Breast epithelium (tissue), 4 donors: ENCODE measurements at places on chromosomes 1 and 21.

DNA sequence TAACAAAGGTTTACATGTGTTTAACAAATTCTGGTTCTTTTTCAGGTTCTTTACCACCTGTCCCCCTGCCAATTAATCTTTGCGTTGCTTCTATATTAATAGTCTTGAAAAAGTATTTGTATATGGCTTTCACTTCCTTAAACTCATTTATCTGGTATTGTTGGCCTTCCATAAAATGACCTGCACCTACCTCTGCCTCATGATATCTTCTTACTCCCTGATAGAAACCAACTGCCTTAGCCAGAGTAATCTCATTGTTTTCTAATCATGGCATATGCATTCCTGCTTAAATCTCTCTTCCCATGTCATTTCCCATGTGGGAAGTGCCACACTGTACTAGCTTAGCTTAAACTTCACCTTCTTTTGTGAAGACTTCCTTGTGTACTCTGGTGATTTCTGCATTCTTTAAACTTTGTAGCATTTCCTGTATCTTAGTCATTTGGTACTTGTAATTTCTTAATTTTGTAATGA is 8.7 kb downstream of the SMG7 start:
- no peak for DNase-seq
- H3K27ac ChIP-seq = no peak overlapping the region
- H3K4me3 ChIP-seq = no peak overlapping the region
- no peaks in the 10 kb centered on the region for H3K4me1 ChIP-seq
- no peaks in the 10 kb centered on the region for H3K27me3 ChIP-seq
- no peaks in the 10 kb centered on the region for H3K36me3 ChIP-seq

- H3K4me3 ChIP-seq = no peak overlapping the region
- H3K36me3 ChIP-seq = no peaks in the 10 kb centered on the region
- H3K27me3 ChIP-seq = no peaks in the 10 kb centered on the region
- no peaks in the 10 kb centered on the region for H3K4me1 ChIP-seq
- DNase-seq = no peak
Measured at GRCh38 chr1:195195423-195196057, 1412.7 kb downstream of the KCNT2 start.

GRCh38 chr1:76782809-76783208 is 84.5 kb upstream of the ST6GALNAC5 start:
- DNase-seq = no peak
- no peaks in the 10 kb centered on the region for H3K27me3 ChIP-seq
- no peak overlapping the region for H3K27ac ChIP-seq
- no peak overlapping the region for H3K4me3 ChIP-seq
- H3K36me3 ChIP-seq = no peaks in the 10 kb centered on the region

- H3K4me3 ChIP-seq = no peak overlapping the region
- DNase-seq = no peak
- no peak overlapping the region for H3K27ac ChIP-seq
- H3K36me3 ChIP-seq = no peaks in the 10 kb centered on the region
- no peaks in the 10 kb centered on the region for H3K4me1 ChIP-seq
- peaks cover under 1% of the 10 kb centered on the region for H3K27me3 ChIP-seq
Measured at GRCh38 chr1:25034736-25035522, 104.9 kb upstream of the RUNX3 start.

GRCh38 chr21:35005560-35006224 is 43.4 kb downstream of the RUNX1 start:
- no peak for DNase-seq
- no peaks in the 10 kb centered on the region for H3K36me3 ChIP-seq
- no peak overlapping the region for H3K27ac ChIP-seq
- H3K27me3 ChIP-seq = no peaks in the 10 kb centered on the region
- H3K4me1 ChIP-seq = no peaks in the 10 kb centered on the region

DNA sequence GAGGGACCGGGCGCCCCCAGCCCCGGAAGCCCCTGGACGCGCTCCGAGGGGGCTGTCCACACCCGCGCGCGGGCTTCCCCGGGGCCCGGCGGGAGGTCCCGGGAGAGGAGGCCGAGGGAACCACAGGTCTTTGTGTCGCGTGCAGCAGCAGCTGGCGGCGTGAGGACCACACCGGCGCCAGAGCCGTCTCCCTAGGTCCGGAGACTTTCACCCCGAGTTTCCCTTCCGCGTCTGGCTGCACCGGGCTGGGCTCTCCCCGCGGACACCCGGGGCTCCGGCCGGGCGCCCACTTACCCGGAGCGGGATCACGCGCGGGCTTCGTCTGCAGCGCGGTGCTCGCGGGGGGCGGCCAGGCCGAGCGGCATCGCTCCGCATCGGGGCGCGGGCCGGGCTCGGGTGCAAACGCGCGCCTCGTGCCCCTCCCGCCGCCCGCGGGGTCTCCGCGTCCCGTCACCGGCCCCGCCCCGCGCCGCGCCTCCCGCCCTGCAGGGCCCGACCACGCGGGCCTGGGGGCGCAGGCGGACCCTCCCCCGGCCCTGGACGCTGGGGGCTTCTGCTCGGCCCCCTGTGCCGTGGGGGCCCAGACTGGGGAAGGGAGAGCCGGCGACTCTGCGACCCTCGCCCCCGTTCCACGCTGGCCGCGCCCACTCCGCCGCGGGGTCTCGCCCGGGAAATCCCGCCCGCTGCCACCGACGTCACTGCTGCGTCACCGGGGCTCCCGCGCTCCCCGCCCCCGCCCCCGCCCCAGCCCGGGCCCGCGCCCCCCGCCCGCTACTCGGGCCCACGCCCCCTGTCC is at the start of gene GNG4:
Gene GNG4, minus strand, starts transcription at position 417 of the 796 bp plus-strand sequence. CDS start 65,946 bp downstream, outside the sequence.
- no peak within 1 kb of the TSS for H3K27ac ChIP-seq
- peak within 1 kb of the TSS; percentile 67 for H3K4me3 ChIP-seq
- H3K4me1 ChIP-seq = no peaks in the 10 kb centered on the region
- DNase-seq = no peak

GRCh38 chr1:18949686-18950400 is 6.6 kb downstream of the IFFO2 start:
- DNase-seq = no peak
- H3K36me3 ChIP-seq = no peaks in the 10 kb centered on the region
- H3K4me1 ChIP-seq = peaks cover 27% of the 10 kb centered on the region
- peak overlapping the region; percentile 30 for H3K4me3 ChIP-seq
- H3K27ac ChIP-seq = peak overlapping the region; percentile 92

DNA sequence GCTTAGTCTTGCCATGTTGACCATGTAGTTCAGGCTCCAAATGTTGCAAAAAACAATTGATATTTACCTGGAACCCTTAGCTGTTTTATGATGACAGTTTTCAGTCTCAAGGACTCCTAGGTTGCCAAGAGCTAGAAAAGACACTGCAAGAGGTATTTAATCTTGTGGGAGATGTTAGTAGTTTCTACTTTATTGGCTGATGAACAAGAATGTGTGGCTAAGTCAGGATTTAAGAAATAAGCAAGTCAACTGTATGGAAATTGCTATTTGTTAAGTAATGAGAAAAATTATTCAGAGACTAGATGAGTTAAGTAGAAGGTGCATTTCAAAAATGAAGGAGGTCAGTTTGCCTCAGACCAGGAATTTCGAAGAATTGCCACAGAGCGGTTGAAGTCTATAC is 639.7 kb upstream of the USP24 start:
- no peaks in the 10 kb centered on the region for H3K36me3 ChIP-seq
- no peaks in the 10 kb centered on the region for H3K4me1 ChIP-seq
- no peak for DNase-seq
- H3K27me3 ChIP-seq = no peaks in the 10 kb centered on the region

DNA sequence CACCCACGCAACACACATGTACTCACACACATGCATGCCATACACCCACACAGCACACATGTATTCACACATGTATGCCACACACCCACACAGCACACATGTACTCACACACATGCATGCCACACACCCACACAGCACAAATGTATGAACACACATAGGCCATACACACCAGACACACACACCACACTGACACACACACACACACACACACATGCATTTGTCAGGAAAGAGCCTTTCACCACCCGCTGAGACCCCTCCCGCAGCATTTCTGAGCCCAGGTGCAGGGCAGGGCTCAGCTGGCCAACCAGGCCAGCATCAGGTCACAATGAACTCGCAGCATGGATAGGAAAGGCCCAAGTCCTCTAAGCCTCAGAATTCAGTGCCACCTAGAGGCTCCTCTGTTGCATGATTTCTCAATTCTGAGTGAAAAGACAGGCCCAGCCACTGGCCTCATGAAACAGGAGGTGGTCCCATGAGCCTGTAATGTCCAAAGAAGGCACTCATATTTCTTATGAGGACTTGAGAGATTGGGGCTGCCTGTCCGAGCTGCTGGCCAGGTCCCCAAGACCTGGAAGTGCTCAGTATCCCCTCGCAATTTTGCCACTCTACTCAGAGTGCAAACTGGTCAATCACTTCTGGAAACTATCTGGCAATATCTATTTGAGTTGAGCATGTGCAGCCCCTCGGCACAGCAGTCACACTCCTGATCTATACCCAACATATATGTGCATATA is 57.3 kb downstream of the PSMG1 start:
- peak; percentile 45 for DNase-seq
- H3K27me3 ChIP-seq = no peaks in the 10 kb centered on the region
- H3K27ac ChIP-seq = peak overlapping the region; percentile 25
- no peaks in the 10 kb centered on the region for H3K4me1 ChIP-seq

- no peaks in the 10 kb centered on the region for H3K27me3 ChIP-seq
- peak overlapping the region; percentile 97 for H3K27ac ChIP-seq
- H3K36me3 ChIP-seq = no peaks in the 10 kb centered on the region
- H3K4me1 ChIP-seq = peaks cover 9% of the 10 kb centered on the region
Measured at GRCh38 chr1:156113282-156113950, 1.1 kb upstream of the LMNA start.
